ENCODE measurements at places on chromosomes 11 and 22.

DNA sequence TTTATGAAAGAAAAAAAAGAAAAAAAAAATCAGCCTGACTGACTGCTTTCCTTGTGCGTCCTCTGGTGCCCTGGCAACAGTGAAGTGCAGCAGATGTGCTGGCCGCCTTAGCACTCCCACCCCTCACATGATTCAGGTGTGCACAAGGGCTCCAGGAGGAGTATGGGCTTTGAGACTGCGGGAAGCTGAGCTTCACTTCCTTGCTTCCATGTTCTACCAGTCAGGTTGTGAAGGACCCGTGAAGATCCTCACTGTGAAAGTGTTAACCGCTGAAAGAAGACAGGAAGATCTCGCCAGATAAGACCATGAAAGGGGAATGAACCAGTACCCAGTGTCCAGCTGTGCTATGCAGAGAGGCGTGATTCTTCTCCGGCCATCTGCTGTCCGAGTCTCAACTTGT lies 48.2 kb downstream of the HIRA start:
- DNase-seq, result no peak
- H3K27ac ChIP-seq, result no peak overlapping the region
- no peaks in the 10 kb centered on the region for H3K36me3 ChIP-seq
- no peak overlapping the region for H3K4me3 ChIP-seq
- H3K27me3 ChIP-seq, result no peaks in the 10 kb centered on the region

GRCh38 chr22:33909911-33910310 lies 10.4 kb downstream of the LARGE1 start:
- H3K27ac ChIP-seq, result peak overlapping the region; percentile 74
- DNase-seq, result no peak
- H3K27me3 ChIP-seq, result no peaks in the 10 kb centered on the region
- no peak overlapping the region for H3K4me3 ChIP-seq
- no peaks in the 10 kb centered on the region for H3K36me3 ChIP-seq
- no peaks in the 10 kb centered on the region for H3K4me1 ChIP-seq

DNA sequence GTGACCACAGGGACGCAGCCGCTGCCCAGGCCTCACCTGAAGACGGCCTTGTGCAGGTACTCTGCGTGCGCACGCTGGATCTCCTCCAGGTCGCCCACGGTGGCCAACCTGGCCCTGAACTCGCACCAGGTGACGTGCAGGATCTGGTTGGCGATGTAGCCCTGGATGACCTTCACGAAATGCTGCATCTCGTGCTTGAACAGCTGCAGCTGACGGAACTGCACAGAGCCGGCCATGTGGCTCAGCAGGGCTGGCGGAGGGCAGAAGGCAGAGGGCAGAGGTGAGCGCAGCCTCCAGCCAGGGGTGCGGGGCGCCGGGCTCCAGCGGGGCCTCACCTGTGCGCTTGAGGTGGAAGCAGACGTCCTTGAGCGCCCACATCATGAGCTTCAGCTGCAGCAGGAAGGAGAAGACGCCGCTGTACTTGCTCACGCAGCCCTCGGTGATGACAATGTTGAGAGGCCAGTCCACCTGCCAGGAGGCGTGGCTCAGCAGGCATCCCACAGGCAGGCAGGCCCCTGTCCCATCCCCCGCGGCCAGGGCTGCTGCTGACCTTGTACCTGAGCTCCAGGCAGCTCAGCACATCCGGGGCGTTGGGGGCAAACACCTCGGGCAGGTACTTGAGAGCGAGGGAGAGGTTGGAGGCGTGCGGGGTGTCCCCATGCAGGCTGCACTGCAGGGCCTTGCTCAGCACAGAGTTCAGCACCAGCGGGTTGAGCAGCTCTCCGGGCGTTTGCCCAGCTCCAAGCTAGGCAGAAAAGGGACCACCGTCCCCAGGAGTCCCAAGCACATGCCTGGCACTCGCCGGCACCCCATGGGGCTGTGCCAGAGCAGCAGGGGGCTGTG lies 17.6 kb downstream of the SELENOO start:
- H3K4me3 ChIP-seq, result no peak overlapping the region
- H3K27me3 ChIP-seq, result no peaks in the 10 kb centered on the region
- no peak overlapping the region for H3K27ac ChIP-seq
- H3K4me1 ChIP-seq, result no peaks in the 10 kb centered on the region

- H3K36me3 ChIP-seq, result no peaks in the 10 kb centered on the region
Observed at GRCh38 chr11:116333001-116333535, 439.7 kb downstream of the BUD13 start.

GRCh38 chr11:18259259-18259658 lies 6.8 kb upstream of the SAA1 start:
- H3K36me3 ChIP-seq, result no peaks in the 10 kb centered on the region
- no peaks in the 10 kb centered on the region for H3K27me3 ChIP-seq

GRCh38 chr11:9276571-9276970 lies 11.4 kb upstream of the DENND5A start:
- no peaks in the 10 kb centered on the region for H3K36me3 ChIP-seq
- H3K27me3 ChIP-seq, result no peaks in the 10 kb centered on the region
- H3K27ac ChIP-seq, result no peak overlapping the region
- H3K4me1 ChIP-seq, result no peaks in the 10 kb centered on the region
- no peak overlapping the region for H3K4me3 ChIP-seq
- no peak for DNase-seq

DNA sequence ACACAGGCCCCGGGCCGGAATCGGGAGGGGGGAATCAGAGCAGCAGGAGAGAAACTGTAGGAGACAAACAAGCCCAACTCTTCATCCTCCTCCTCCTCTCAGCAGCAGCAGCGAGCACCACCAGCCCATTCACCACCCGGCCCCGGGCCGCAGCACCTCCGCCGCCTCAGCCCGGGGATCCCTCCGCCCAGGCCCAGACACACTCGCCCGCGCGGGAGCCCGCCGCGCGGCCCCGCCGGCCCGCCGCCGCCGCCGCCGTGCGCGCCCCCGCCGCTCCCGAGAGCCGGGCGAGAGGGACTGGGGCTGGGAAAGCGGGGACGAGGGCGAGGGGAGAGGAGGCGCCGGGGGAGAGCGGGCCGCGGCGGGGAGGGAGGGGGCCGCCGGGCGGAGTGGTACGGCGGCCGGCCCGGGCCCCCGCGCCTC lies at the start of gene PHF21A:
Gene PHF21A, minus strand, starts transcription at position 154 of the 423 bp plus-strand sequence. CDS start 37,235 bp downstream, outside the sequence.
- H3K27ac ChIP-seq, result peak within 1 kb of the TSS; percentile 90
- H3K27me3 ChIP-seq, result no peaks in the 10 kb centered on the region
- H3K4me3 ChIP-seq, result peak within 1 kb of the TSS; percentile 74
- DNase-seq, result peak; percentile 91

GRCh38 chr11:66953081-66953833 lies 4.9 kb downstream of the PC start:
- H3K27ac ChIP-seq, result no peak overlapping the region
- H3K27me3 ChIP-seq, result no peaks in the 10 kb centered on the region
- no peaks in the 10 kb centered on the region for H3K4me1 ChIP-seq
- DNase-seq, result no peak

GRCh38 chr11:125167954-125168835 lies 3.6 kb downstream of the PKNOX2 start:
- peak overlapping the region; percentile 91 for H3K27ac ChIP-seq
- no peak overlapping the region for H3K4me3 ChIP-seq

DNA sequence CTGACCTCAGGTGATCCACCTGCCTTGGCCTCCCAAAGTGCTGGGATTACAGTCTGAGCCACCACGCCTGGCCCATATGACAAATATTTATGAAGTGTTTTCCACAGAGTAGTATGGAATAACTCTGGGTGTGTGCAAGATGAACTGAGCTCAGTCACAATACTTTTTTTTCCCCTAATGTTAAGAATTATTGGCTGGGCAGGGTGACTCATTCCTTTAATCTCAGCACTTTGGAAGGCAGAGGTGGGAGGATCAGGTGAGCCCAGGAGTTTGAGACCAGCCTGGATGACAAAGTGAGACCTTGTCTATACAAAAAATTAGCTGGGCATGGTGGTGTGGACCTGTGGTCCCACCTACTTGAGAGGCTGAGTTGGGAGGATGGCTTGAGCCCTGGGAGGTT lies 6.4 kb downstream of the PTPRJ start:
- H3K27me3 ChIP-seq, result no peaks in the 10 kb centered on the region
- H3K27ac ChIP-seq, result no peak overlapping the region
- DNase-seq, result no peak
- H3K4me1 ChIP-seq, result no peaks in the 10 kb centered on the region
- H3K4me3 ChIP-seq, result no peak overlapping the region

- DNase-seq, result no peak
- H3K27me3 ChIP-seq, result no peaks in the 10 kb centered on the region
- no peaks in the 10 kb centered on the region for H3K36me3 ChIP-seq
- H3K4me3 ChIP-seq, result no peak overlapping the region
- no peak overlapping the region for H3K27ac ChIP-seq
- no peaks in the 10 kb centered on the region for H3K4me1 ChIP-seq
Observed at GRCh38 chr11:69560141-69560790, 78.8 kb downstream of the LINC01488 start.

DNA sequence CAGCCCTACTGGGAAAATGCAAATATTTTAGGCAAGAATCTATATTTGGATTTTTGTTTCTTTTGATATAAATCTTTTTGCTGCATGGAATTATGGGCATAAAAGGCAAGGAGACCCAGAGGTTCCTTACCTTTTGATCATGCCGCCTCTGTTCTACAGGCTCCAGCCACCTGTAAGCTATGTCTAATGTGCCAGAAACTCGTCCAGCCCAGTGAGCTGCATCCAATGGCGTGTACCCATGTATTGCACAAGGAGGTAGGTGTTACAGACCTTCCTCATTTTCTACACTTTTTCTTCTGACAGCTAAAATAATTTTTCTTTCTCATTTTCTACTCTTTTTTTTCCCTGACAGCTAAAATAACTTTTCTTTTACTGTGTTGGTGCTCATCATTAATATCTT lies 8.2 kb upstream of the BACE1-AS start:
- H3K27me3 ChIP-seq, result no peaks in the 10 kb centered on the region
- no peak overlapping the region for H3K27ac ChIP-seq
- no peak overlapping the region for H3K4me3 ChIP-seq
- no peak for DNase-seq
- no peaks in the 10 kb centered on the region for H3K36me3 ChIP-seq
- H3K4me1 ChIP-seq, result no peaks in the 10 kb centered on the region

GRCh38 chr22:44185237-44186120 lies 4.8 kb downstream of the PARVG start:
- H3K4me1 ChIP-seq, result no peaks in the 10 kb centered on the region
- no peak overlapping the region for H3K4me3 ChIP-seq
- DNase-seq, result no peak
- H3K36me3 ChIP-seq, result no peaks in the 10 kb centered on the region
- no peaks in the 10 kb centered on the region for H3K27me3 ChIP-seq

DNA sequence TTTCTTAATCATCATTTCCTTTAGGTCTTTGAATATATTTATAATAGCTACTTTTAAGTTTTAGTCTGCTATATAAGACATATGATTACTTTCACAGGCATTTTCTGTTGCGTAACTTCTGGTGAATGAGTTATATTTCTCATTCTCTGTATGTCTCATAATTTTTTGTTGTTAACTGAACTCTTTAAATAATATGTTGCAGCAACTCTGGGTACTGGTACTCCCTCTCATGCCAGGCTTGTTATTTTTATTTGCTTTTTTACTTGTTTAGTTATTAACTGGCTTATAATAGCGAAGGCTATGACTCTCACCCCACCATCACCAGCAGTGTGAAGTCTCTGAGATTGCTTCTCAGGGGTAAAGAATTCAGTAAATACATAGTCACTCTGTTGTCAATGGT lies 524.2 kb upstream of the CHORDC1 start:
- H3K27me3 ChIP-seq, result no peaks in the 10 kb centered on the region
- no peak overlapping the region for H3K27ac ChIP-seq
- no peak for DNase-seq
- H3K4me3 ChIP-seq, result no peak overlapping the region

- no peak for DNase-seq
- no peaks in the 10 kb centered on the region for H3K36me3 ChIP-seq
- no peak overlapping the region for H3K4me3 ChIP-seq
- no peaks in the 10 kb centered on the region for H3K27me3 ChIP-seq
Observed at GRCh38 chr22:39932918-39933649, 27.1 kb upstream of the TMA7B start.

DNA sequence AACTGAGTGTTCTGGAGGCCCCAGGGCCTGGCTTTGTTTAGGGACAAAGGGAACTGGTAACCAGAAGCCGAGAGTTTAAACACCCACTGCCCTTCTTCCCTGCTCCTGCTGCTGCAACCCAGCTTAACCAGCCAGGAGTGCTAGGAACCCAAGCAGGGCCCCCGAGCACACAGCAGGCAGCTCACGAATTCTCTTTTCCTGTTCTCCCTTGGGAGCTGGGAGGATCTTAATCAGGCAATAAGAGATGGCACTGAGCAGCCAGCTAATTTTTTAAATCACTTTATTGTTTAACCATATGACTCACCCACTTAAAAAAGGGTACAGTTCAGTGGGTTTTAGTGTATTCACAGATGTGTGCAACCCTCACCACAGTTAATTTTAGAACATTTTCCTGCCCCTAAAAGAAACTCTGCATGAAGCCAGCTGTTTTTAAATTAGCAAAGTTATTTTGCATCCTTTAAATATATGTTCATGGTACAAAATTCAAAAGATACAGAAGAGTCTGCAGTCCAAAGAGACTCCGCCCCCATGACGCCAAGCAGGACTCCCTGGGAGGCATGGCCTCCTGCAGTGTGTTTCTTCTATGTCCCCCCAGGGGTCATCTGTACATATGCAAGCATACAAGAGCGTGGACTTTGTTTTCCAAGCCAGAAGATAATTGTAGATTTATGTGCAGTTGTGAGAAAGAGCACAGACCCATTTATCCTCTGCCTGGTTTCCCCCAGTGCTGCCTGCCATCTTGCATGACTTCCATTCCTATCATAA lies 18.9 kb upstream of the PPP6R3 start:
- H3K4me3 ChIP-seq, result no peak overlapping the region
- H3K27ac ChIP-seq, result no peak overlapping the region
- H3K27me3 ChIP-seq, result no peaks in the 10 kb centered on the region
- no peaks in the 10 kb centered on the region for H3K4me1 ChIP-seq
- no peak for DNase-seq

DNA sequence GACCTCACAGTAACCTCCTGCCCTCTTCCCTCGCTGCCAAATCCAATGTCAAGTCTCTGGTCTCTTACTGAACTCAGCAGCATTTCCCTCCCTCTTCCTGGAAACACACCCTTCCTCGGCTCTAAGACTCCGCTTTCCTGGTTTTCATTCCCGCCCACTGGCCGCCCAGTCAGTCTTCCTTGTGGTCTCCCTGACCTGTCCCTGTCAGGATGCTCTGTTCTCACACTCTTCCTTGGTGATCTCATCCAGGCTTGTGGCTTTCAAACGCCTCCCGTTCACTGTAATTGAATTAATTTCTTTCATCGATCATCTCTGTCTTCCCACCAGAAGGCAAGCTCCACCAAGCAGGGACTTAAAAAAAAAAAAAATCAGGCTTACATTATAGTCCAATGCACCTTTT lies 33.5 kb downstream of the MYO18B start:
- H3K4me3 ChIP-seq, result no peak overlapping the region
- DNase-seq, result no peak
- H3K27ac ChIP-seq, result no peak overlapping the region
- H3K36me3 ChIP-seq, result no peaks in the 10 kb centered on the region
- no peaks in the 10 kb centered on the region for H3K27me3 ChIP-seq
- no peaks in the 10 kb centered on the region for H3K4me1 ChIP-seq

GRCh38 chr11:93193731-93194130 lies 4.1 kb downstream of the SLC36A4 start:
- no peak overlapping the region for H3K4me3 ChIP-seq
- no peaks in the 10 kb centered on the region for H3K27me3 ChIP-seq
- DNase-seq, result no peak
- H3K27ac ChIP-seq, result no peak overlapping the region
- no peaks in the 10 kb centered on the region for H3K36me3 ChIP-seq
